ENCODE measurements at places on chromosomes 1 and 21. TPM values are rescaled to one million over a fixed set of nuclear protein-coding genes. Genes with fewer than 3 reads are reported as not detected.

Gene SLC2A5
- total RNA-seq, result 8.1 TPM

Gene TRAF3IP3
- 7.1 TPM for total RNA-seq

GRCh38 chr1:243526180-243526579 lies 270.3 kb downstream of the SDCCAG8 start:
- DNase-seq, result no peak

DNA sequence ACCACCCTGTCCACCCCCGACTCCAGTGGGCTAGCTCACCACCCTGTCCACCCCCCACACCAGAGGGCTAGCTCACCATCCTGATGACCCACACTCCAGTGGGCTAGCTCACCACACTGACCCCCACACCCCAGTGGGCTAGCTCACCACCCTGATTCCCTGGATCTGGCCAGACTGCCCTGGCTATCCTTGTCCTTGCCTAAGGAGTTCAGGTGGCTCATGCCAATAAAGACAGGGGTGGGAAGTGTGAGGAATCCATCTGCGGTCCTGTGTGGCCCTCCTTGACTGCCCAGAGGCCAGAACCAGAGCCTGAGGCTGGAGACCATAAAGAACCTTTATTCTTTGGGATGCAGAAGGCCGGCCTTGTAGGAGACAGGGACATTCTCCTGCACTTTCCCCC lies 3.6 kb downstream of the PADI1 start:
- no peak for DNase-seq

DNA sequence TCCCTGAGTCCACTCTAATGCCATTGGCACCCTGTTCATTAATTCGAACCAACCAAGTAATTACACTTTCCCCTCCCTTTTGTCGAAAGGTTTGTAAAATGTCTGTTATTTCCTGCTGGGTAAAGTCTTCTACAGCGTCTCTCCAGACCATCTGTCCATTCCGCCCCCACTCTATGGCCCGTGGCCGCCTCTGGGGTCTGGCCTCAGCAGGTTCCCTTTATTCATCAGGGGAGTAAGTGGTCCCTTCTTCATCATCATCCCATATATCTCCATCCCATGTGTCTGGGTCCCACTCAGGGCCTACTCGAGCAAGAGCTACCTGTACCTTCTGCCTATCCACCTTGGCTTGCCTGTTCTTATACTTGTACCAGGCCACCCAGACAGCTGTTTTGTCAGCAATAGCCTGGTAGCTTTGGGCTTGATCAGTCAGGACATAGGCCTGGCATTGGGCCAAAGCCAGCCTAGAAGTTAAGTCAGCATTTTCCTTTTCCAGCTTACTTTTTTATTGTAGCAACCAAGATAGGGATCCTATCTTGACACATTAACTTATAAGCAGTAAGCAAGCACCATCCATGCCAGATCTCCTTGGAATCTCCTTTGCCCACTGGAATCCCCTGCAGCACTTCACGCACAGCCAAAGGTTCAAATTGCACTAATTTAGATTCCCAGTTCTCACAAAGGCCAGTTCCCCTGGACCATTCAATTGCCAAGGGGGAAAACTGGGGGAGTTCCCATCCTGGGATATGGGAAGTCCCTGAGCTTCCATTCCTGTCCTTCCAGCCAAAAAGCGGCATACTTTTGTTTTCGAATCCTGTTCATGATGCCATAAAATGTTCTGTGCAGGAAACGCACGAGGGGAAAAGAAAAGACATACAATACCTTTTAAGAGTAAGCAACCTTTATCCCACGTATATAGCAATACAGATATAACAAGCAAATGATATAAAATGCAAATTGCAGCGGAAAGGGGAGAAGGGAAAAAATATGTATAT lies 6.6 kb upstream of the STUM start:
- no peak for DNase-seq

GRCh38 chr1:111776391-111776790 lies 20.7 kb downstream of the DDX20 start:
- DNase-seq, result no peak

DNA sequence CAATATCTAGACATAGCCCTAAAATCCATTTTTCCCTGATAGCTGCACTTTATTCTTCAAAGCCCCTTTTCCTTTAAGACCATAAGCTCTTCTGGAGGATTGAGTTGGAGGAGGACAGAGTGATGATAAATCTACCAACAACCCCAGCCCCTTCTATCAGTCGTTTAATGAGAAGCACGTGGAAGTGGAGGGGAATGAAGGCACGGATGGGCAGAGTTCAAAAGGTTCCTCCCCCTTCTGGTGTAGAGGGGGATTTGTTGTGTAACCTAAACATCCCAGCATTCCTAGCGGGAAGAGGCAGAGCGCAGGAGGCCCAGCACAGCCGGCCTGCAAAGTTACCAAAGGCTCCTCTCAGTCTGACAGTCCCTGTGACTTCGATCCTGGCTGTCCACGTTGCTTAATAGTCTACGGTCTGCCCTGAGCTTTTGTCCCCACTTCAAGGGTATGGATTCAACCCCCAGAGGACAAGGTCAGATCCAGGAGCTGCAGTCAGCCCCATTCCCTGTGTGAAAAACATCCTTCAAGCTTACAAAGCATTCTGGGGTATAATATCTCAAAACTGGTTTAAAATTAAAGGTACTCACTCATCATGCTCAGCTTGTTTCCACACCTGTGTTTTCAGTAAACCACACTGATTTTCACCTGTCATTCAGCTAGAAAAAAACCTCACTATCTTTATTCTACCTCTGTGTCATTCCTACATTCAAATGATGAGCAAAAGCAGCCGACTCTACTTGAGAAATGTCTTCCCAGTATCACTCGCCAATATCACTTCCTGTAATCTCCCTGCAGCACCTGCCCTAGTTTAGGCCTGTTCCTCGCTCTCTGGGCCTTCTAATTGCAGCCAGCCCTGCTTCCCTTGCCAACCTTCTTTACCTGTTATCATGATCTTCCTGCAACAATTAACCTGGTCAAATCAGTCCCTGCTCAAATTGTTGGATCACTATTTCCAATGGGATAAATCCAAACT lies 117.9 kb downstream of the PLPP3 start:
- DNase-seq, result no peak

DNA sequence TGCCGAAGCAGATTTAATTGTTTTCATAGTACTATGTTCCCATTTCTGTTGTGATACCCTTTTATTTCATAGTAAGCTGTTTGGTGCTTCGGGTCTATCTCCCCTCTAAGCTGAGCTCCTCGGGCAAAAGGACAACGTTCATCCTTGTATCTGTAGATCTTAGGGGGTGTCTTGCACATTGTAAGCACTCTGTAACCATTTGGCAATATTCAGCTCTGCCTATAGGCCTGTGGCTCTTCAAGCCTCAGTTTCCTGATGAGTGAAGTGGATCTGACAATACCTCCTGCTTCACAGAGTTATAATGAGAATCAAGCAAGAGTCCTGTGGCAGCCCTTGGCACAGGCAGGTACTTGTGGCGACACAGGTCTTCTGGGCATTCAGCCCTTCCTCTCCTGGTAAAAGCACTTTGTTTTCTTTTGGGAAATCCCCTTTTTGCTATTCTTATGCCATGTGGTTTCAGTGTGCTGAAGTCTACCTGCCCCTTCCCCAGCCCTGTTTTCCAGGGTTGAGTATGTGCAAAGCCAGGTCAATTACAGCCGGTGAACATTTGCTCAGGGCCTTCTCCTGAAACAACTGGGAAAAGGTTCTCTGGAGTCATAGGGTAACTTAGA lies 8.5 kb upstream of the EXO1 start:
- DNase-seq, result no peak

DNA sequence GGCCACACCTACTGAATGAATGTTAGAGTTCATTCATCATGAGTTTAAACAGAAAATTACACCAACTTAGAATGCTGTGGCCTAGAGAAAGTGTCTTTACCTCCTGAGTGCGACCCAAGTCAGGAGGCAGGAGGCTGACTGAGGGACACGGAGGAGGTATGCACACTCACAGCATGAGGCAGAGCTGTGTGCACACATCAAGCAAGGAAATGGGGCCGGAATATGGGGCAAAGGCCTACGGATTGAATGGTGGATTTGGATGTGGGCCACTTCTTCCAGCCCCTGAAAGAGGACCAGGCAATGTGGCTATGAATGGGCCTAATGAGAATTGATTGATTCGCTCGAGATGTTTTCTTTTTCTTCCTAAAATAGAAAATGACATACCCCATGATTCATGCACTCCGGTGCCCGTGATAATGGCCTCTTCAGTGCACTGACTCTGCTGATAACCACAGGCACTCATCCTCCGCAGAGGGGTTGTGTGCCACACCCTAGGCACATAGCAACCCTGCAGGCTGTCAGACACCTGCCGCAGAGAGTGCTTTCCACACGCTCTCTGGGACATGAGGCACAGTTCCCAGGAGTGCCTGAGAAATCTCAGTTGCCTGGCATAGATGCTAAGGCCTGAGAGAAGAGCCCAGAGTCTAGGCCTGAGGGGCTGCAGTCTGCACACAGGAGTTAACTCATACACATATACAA lies 155.5 kb downstream of the GLUL start:
- DNase-seq, result no peak

GRCh38 chr1:193657552-193657951 lies 471.1 kb upstream of the B3GALT2 start:
- DNase-seq, result no peak

DNA sequence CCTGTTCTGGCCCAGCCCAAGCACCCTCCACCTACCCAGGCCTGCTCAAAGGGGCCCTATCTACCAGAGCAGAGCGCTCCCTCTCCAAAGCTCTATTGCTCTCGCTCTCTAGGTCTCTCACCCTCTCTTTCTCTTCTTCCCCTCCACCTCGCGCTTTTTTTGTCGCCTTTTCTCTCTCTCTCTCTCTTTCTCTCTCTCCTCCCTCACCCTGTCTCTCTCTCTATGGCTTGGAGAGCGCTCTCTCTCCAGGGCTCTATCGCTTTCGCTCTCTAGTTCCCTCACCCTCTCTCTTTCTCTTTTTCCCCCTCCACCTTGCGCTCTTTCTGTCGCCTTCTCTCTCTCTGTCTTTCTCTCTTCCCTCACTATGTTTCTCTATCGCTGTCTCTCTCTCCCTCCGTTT lies 3.4 kb upstream of the ZNF678 start:
- no peak for DNase-seq

GRCh38 chr1:176696109-176696508 lies 233.1 kb downstream of the PAPPA2 start:
- no peak for DNase-seq

DNA sequence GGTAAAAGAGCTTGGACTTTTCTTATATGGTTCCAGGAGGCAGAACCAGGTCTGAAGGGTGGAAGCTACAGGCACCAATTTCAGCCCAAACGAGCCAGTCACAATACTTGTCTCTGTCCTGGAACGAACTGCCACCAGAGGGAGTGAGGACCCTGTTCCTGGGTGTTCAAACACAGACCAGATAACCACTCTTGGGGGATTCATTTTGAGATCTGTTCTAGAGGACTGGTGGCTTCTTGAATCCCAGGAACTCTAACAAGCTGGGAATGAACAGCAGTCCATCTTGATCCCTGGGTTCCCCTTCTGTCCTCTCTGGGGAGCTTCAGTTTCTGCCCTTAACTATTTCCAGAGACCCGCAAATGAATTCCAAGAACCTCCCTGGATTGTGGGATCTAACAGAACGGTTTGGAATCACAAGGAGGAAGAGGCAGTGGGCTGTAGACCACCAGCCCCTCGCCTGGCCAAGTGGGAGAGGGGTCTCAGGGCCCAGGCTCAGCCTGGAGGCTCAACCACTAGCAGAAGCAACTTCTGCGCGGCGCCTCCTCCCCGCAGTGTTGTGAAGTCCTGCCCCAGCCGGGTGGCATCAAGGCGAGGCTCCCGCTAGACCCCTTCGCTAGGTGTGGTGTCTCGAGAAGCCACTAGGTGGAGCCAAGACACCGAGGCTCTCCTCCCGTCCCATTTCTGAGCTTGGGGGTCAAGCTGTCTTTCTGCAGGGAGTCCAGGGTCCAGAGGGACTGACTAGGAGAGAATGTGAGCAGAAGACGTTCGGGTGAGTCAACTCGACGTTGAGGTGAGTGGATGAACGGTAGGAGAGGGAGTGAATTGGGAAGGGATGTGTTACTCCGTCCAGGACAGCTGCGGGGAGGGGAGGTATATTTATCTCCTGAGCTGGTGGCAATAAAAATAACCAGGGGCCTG lies 12.1 kb upstream of the NES start:
- DNase-seq, result no peak

GRCh38 chr1:217253985-217254384 lies 376.9 kb downstream of the GPATCH2 start:
- DNase-seq, result no peak

DNA sequence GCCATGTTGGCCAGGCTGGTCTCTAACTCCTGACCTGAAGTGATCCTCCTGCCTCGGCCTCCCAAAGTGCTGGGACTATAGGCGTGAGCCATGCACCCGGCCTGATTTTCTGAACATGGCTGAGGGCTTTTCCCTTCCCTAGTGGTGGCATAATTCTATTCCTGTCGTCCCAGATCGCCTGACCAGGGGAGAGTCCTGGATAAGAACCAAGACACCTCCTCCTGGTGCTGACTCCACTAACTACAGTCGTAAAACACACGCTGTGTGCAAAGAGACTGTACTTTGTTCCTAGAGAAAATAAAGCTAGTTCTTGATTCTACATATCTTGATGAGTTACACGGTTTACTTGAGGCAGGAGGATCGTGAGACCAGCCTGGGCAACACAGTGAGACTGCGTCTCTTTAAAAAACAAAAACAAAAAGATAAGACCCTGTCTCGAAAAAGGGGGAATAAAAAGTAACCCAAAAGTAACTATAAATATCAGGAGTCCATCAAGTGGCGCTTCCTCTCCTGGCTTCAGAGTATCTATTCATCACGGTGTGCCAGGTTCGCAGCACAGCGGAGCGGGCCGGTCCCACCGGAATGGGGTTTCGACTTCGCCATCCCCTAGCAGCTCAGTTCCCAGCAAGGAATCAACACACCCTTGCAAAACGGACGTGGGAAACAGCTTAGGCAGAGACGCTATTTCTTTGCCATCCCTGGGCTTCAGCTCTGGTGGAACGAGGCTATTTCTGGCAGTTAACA lies 973 bp downstream of the SDF4 start:
- DNase-seq, result no peak

- no peak for DNase-seq
These were observed 624.8 kb upstream of the PTBP2 start for GRCh38 chr1:96096613-96097321.

DNA sequence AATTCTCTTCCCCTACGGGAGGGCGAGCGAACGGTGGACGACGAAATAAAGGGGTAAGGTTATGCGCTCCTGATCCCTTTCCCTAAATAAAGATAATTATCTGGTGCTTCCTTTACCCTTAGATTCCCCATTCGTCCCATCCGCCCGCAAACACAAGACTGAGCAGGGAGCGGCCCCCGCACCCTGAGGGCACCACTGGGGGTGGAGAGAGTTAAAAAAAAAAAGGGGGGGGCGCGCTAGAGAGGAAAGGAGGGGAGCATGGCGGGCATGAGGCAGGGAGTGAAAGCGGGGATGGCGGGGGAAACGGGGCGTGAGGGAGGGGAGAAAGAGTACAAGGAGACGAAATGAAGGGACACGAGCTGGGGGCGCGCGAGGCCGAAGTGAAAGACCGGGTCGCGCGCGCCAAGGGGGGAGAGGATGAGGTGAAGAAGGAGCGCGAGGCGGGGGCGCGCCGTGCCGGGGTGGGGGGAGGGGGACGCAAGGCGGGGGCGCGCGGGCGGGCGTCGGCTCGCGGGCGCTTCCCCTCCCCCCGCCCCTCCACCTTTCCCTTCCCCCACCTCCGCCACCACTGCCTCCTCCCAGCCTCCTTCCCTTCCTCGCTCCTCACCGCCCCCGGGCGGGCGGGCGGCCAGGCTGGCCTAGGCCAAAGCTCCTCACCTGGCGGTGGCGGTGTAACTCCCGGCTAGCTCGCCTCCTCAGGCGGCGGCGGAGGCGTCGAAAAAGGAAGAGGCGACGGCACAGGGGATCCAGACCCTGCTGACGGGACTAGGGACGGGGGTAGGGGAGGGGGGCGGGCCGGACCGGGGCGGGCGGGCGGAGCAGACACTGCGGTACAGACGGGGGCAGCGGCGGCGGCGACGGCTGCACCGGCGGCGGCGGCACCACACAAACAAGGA lies 448 bp downstream of the GATAD2B start:
- no peak for DNase-seq

GRCh38 chr1:1407636-1408318 lies 684 bp upstream of the MRPL20 start:
- DNase-seq, result no peak
